ENCODE measurements at places on chromosomes 2 and 18.

DNA sequence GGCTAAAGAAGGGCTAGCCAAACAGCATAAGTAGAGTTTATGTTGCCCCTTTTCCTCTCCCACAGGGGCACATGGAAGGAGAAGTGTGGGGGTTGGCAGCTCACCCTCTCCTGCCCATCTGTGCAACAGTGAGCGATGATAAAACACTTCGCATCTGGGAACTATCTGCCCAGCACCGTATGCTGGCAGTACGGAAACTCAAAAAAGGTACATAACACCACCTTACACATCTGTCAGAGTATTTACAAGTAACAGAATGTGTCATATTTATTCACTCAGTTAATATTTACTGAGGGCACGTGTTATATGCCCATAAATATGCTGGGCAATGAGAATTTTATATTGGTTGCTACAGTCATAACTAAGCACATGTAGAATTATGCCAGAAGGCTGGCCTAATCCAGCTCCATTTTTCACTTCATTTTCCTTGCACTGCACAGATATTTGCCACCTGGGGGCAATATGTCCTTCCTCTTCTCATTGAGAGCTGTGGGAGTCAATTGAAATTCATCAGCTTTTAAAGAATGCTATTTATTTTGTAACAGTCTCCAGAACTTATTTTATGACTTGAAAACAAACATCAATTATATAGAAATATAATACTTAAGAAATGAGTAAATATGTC, 150.6 kb downstream of the RTN4 start:
- peak; percentile 37 for DNase-seq

DNA sequence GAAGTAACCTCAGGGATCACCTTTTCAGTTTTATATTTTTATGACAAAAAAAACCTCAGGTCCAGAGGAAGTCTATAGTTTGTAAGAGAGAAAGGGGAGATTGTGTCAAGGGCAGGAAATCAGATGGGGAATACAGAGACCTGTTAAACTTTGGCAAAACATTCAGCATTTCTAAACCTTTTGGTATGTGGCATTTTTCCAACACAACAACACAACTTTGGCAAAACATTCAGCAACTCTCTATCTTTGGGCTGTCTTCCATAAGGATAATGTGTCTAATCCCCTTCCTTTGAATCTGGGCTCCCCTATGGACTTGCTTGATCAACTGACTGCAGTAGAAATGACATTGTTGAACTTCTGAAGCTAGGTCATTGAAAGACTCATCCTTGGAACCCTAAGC, 220.6 kb upstream of the CCDC68 start:
- no peak for DNase-seq

GRCh38 chr2:144170179-144170578, 349.7 kb downstream of the ZEB2 start:
- no peak for DNase-seq

- no peak for DNase-seq
Measured at GRCh38 chr2:88125344-88125923, 2.4 kb downstream of the FABP1 start.

DNA sequence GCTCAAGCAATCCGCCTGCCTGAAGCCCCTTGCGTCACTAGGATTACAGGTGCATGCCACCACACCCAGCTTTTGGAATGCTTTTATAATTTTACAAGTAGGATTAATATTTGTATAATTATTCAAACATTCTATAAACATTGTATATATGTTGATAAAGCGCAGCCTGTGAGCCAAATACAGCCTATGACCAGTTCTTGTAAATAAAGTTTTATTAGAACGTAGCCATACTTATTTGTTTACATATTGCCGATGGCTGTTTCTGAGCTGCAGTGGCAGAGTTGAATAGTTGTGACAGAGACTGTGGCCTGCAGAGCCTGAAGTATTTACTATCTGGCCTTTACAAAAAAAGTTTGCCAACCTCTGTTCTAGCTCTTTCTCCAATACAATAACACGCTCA, 232.6 kb downstream of the OTX1 start:
- no peak for DNase-seq

- DNase-seq = no peak
Measured at GRCh38 chr2:63698786-63699548, 110.2 kb downstream of the MDH1 start.

- DNase-seq = no peak
Measured at GRCh38 chr2:179344970-179345369, 80.3 kb upstream of the SESTD1 start.

GRCh38 chr18:23068011-23068410, 67.3 kb upstream of the CABLES1 start:
- no peak for DNase-seq

GRCh38 chr2:147198651-147199171, 646.1 kb upstream of the ACVR2A start:
- peak; percentile 3 for DNase-seq

GRCh38 chr2:60644951-60645350, 91.5 kb upstream of the BCL11A start:
- DNase-seq = no peak

DNA sequence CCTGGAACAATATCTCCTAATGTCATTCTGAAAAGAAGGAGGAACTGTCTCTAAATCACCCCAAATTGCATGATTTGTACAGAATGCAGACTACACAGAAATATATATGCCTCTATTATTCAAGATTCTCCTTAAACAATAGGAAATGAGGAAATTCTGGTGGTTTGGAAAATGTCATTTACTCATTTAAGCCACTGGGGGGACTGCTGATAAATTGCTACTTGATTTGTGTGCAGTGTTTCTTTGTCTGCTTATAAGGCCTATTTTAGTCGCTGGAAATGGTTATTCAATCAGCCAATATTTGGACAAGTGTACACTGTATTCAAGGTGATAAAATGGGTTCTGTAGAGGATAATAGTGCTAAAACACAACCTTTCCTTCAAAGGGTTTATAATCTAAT, 801.9 kb upstream of the CELF4 start:
- DNase-seq = no peak

GRCh38 chr2:69625078-69625795, 18.3 kb downstream of the AAK1 start:
- no peak for DNase-seq

GRCh38 chr2:147594038-147594437, 250.8 kb upstream of the ACVR2A start:
- DNase-seq = no peak

GRCh38 chr2:26605999-26606846, 34.9 kb downstream of the CIB4 start:
- DNase-seq = no peak

DNA sequence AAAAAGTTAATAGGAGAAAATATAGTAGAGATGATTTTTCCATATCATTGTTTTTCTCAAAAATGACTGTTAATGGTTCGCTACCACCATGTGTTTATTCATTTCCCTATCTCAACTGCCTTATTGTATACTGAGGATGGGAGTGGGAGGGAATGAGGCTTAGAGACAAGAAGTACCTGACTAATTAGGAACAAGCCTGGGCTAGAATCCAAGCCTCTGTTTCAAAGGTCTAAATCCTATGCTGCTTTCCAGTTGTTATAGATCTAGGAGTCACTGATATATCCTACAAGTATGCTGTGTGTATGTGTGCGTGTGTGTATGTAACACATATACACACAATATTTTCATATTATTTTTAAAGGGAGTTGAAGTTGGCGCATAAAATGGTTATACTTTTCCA, 465.9 kb downstream of the EPHA4 start:
- DNase-seq = no peak

- no peak for DNase-seq
Measured at GRCh38 chr2:130823886-130824491, 12.7 kb upstream of the ARHGEF4 start.

GRCh38 chr18:79515331-79515730, 119.6 kb downstream of the NFATC1 start:
- no peak for DNase-seq

GRCh38 chr2:48849770-48850169, 94.2 kb upstream of the LHCGR start:
- DNase-seq = no peak
